ENCODE measurements at places on chromosomes 4 and X. TPM values are rescaled to one million over a fixed set of nuclear protein-coding genes. Genes with fewer than 3 reads are reported as not detected.

- H3K36me3 ChIP-seq = no peaks in the 10 kb centered on the region
- H3K4me1 ChIP-seq = no peaks in the 10 kb centered on the region
- H3K27ac ChIP-seq = no peak overlapping the region
- H3K27me3 ChIP-seq = no peaks in the 10 kb centered on the region
- no peak overlapping the region for H3K4me3 ChIP-seq
Observed at GRCh38 chr4:108051343-108051742, 61.7 kb downstream of the HADH start.

GRCh38 chr4:138248058-138248457 lies 5.9 kb upstream of the SLC7A11 start:
- no peak for DNase-seq
- no peak overlapping the region for H3K27ac ChIP-seq
- H3K4me1 ChIP-seq = no peaks in the 10 kb centered on the region
- H3K27me3 ChIP-seq = no peaks in the 10 kb centered on the region

GRCh38 chr4:45732161-45732560 lies 391.7 kb downstream of the GABRG1 start:
- no peaks in the 10 kb centered on the region for H3K4me1 ChIP-seq
- H3K4me3 ChIP-seq = no peak overlapping the region
- H3K36me3 ChIP-seq = no peaks in the 10 kb centered on the region
- DNase-seq = no peak
- no peak overlapping the region for H3K27ac ChIP-seq

DNA sequence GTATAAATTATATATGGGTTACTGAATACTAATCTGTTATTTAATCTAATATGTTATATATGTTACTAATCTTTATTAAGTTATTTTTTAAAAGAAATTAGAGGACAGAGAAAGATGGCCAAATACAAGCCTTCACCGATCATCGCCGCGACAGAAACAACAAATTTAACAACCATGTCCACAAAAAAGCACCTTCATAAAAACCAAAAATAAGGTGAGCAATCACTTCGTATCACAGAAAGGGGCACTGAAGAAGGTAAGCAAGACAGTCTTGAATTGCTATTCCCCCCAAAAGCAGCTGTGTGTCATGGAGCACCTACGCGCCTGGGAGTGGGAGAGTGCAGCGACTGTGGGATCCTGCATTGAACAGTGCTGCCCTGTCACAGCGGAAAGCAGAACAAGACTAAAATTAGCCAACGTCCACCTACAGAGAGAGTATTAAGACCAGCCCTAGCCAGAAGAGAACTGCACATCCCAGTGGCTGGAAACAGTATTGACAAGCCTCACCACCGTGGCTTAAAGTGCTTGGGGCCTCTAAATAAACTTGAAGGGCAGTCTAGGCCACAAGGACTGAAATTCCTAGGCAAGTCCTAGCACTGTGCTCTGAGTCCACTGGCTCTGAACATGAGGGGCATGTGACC lies 38.5 kb downstream of the LRBA start:
- H3K27ac ChIP-seq = no peak overlapping the region
- no peaks in the 10 kb centered on the region for H3K36me3 ChIP-seq
- no peak overlapping the region for H3K4me3 ChIP-seq

DNA sequence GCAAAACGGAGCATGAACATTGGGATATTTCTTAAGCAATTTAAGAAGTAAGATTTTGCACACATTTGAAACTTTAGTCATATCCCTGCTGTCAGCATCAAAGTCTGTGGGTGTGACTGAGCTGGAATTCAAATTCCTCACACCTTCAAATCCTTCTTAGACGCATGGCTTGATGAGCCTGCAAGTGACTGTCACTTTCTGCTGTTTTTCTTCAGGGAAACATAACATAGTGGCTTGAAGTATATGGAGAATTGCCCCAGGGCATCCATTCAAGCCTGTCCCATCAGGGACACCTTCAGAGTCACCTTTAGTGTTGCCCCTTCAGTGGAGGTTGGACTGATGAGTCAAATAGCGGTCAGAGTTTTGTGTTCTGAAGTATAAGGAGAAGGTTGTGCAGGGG lies 17.4 kb downstream of the FHDC1 start:
- H3K27ac ChIP-seq = no peak overlapping the region
- no peaks in the 10 kb centered on the region for H3K27me3 ChIP-seq
- no peaks in the 10 kb centered on the region for H3K36me3 ChIP-seq
- H3K4me3 ChIP-seq = no peak overlapping the region

DNA sequence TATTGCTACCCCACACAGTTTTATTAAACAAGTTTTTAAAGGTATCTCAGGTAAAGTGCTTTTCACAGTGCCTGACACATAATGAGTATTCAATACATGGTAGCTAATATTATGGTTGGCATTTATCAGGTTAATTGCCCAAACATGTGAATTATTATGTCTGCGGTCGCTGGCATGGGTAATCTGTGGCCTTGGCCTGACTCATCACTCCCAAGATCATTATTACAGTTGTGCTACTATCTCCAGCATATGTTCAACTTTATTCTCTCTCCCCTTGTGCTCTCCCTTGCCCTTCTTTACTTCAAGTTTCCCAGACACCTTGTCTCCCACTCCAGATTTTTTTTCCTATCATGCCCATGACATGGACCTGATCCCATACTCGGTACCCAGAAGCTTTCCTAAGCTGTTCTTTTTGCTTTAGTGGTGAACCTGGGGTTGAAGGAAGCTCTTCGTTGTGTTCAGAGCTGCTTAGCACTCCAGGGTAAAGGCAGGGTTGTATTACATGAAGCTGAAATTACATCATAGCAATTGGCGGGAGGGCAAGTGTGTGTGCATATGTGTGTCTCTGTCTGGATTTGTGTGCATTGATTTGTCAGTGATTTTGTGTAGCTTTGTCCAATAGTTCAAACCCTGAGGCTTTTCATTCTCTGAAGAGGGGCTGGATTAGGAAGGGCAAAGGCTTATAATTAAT lies 176.5 kb upstream of the NRK start:
- H3K36me3 ChIP-seq = no peaks in the 10 kb centered on the region
- H3K4me3 ChIP-seq = no peak overlapping the region
- no peaks in the 10 kb centered on the region for H3K27me3 ChIP-seq
- H3K4me1 ChIP-seq = no peaks in the 10 kb centered on the region

GRCh38 chr4:105458001-105458400 lies 15.9 kb downstream of the PPA2 start:
- no peaks in the 10 kb centered on the region for H3K4me1 ChIP-seq
- H3K27ac ChIP-seq = no peak overlapping the region
- no peaks in the 10 kb centered on the region for H3K36me3 ChIP-seq
- no peak for DNase-seq

GRCh38 chr4:2341911-2342652 lies 76.4 kb downstream of the ZFYVE28 start:
- no peak for DNase-seq
- H3K4me1 ChIP-seq = no peaks in the 10 kb centered on the region
- no peaks in the 10 kb centered on the region for H3K27me3 ChIP-seq
- no peak overlapping the region for H3K4me3 ChIP-seq
- H3K27ac ChIP-seq = no peak overlapping the region
- no peaks in the 10 kb centered on the region for H3K36me3 ChIP-seq

DNA sequence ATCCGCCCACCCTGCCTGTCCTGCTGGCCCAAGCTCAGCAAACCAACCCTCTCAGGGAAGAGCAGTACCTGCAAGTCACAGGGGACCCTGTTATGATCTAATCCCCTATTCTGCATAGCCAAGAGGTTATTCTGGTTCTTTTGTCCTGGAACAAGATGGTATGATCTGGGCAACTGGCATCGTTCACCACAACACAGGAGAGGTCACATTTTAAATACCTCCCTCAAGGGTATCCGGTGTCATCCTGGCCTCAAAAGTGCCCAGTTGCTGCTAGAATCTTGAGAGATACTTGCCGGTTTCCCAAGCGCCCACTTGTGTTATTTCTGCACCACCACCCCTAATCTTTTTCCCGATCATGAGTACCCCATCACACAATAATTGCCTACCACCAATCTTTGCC lies 497.5 kb downstream of the BCOR start:
- H3K27me3 ChIP-seq = no peaks in the 10 kb centered on the region
- H3K36me3 ChIP-seq = no peaks in the 10 kb centered on the region
- H3K27ac ChIP-seq = no peak overlapping the region
- no peaks in the 10 kb centered on the region for H3K4me1 ChIP-seq
- no peak for DNase-seq

GRCh38 chrX:69051901-69052300 lies 113.4 kb downstream of the PJA1 start:
- no peak overlapping the region for H3K4me3 ChIP-seq
- H3K4me1 ChIP-seq = no peaks in the 10 kb centered on the region
- H3K36me3 ChIP-seq = no peaks in the 10 kb centered on the region
- no peaks in the 10 kb centered on the region for H3K27me3 ChIP-seq

- H3K36me3 ChIP-seq = no peaks in the 10 kb centered on the region
- H3K4me3 ChIP-seq = no peak overlapping the region
- no peaks in the 10 kb centered on the region for H3K4me1 ChIP-seq
- DNase-seq = no peak
- no peaks in the 10 kb centered on the region for H3K27me3 ChIP-seq
- H3K27ac ChIP-seq = no peak overlapping the region
Observed at GRCh38 chr4:5037553-5038551, 13.4 kb upstream of the STK32B start.

- H3K4me1 ChIP-seq = no peaks in the 10 kb centered on the region
- H3K4me3 ChIP-seq = no peak overlapping the region
- no peak overlapping the region for H3K27ac ChIP-seq
- no peak for DNase-seq
- peaks cover 15% of the 10 kb centered on the region for H3K36me3 ChIP-seq
Observed at GRCh38 chr4:886244-886643, 45.9 kb downstream of the GAK start.

DNA sequence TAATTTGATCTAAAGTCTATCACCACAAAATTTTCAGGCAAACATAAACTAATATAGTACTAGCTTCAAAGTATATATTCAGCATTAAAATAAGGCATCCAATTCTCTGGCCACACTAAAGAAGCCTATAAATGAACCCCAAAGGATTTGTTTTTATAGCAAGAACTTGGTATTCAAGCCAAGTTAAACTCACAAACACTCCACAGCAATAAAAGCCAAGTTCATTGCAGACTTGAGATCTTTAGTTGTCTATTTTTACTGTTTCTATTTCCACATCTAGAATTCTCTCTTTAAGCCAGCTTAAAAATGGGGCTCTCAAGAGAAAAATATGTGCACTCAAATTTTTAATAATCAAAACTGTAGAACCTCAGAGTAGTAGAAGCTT lies 51.1 kb downstream of the WDFY3 start:
- no peak overlapping the region for H3K27ac ChIP-seq
- H3K36me3 ChIP-seq = no peaks in the 10 kb centered on the region
- DNase-seq = no peak
- no peaks in the 10 kb centered on the region for H3K4me1 ChIP-seq
- no peaks in the 10 kb centered on the region for H3K27me3 ChIP-seq

GRCh38 chr4:39763714-39764572 lies 66.0 kb downstream of the UBE2K start:
- no peak overlapping the region for H3K4me3 ChIP-seq
- H3K36me3 ChIP-seq = no peaks in the 10 kb centered on the region
- no peaks in the 10 kb centered on the region for H3K4me1 ChIP-seq
- no peak overlapping the region for H3K27ac ChIP-seq

DNA sequence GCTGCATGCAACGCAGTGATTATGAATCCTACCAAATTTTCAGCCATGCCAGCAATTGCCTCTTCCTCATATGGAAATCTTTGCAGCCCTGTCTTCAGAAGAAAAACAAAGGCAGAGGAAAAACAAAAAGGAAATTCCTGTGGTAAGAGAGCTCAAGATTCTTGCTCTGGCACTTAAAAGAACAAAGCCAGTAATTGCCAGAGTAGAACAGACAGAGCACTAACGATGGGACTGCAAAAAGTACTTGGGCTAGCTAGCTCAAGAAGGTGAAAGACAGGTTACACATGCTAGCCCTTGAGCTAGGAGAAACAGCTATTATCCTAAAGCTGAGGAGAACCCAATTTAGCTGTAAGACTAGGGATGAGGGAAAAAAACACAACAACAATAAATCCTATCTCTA lies 582.3 kb downstream of the KCNIP4 start:
- H3K27ac ChIP-seq = no peak overlapping the region
- no peak for DNase-seq
- no peak overlapping the region for H3K4me3 ChIP-seq
- no peaks in the 10 kb centered on the region for H3K36me3 ChIP-seq

GRCh38 chr4:6773106-6773505 lies 9.4 kb upstream of the KIAA0232 start:
- H3K27me3 ChIP-seq = no peaks in the 10 kb centered on the region
- peak overlapping the region; percentile 26 for H3K27ac ChIP-seq
- H3K4me1 ChIP-seq = no peaks in the 10 kb centered on the region
- no peak for DNase-seq
- H3K4me3 ChIP-seq = no peak overlapping the region

DNA sequence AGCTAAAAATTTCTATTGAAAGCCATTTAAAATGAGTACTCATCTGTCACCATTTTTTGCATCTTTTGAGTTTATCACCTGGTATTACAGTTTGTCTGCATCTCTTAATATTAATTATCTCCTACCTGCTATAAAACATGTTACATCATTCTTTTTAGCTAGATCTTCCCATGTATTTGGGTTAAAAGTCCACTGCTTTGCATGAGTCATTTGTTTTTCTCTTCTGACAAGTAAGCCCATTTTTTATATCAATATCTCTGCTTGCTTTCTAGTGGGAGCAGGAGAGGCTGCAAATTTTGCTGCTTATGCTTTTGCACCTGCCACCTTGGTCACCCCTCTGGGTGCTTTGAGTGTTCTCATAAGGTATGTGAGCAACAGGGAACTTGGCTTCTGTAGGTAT lies 16.1 kb downstream of the NIPAL1 start:
- DNase-seq = no peak
- H3K27ac ChIP-seq = no peak overlapping the region
- no peaks in the 10 kb centered on the region for H3K27me3 ChIP-seq
- H3K4me3 ChIP-seq = no peak overlapping the region
- no peaks in the 10 kb centered on the region for H3K36me3 ChIP-seq

- no peak overlapping the region for H3K4me3 ChIP-seq
- H3K36me3 ChIP-seq = no peaks in the 10 kb centered on the region
- H3K27me3 ChIP-seq = no peaks in the 10 kb centered on the region
- H3K27ac ChIP-seq = no peak overlapping the region
- no peak for DNase-seq
Observed at GRCh38 chrX:101736651-101737050, 77.0 kb upstream of the ARMCX2 start.

- DNase-seq = peak; percentile 53
- no peaks in the 10 kb centered on the region for H3K4me1 ChIP-seq
- no peaks in the 10 kb centered on the region for H3K36me3 ChIP-seq
- H3K4me3 ChIP-seq = no peak overlapping the region
- no peak overlapping the region for H3K27ac ChIP-seq
Observed at GRCh38 chr4:184168406-184169019, 49.2 kb downstream of the ENPP6 start.

Gene SPANXA2
- not detected for total RNA-seq

Gene ZNF275
- 7.6 TPM for total RNA-seq

Gene NUP62CL
- total RNA-seq = 2.7 TPM

Gene CTAG1B
- not detected for total RNA-seq

Gene COL4A5
- 1.2 TPM for total RNA-seq

Gene CT45A3
- total RNA-seq = not detected

Gene SOD3
- 43.9 TPM for total RNA-seq

Gene LDOC1
- 10.6 TPM for total RNA-seq

Gene ADGRG2
- 0.55 TPM for total RNA-seq

Gene SPANXA1
- not detected for total RNA-seq

Gene SMIM31
- 0.94 TPM for total RNA-seq
